ENCODE measurements at places on chromosomes 5 and 9.
A peak's percentile ranks its signal among the peaks of the same experiment; 100 is the strongest.

GRCh38 chr5:179224741-179225140, 120.5 kb downstream of the ADAMTS2 start:
- no peak for DNase-seq

- DNase-seq: no peak
Observed at GRCh38 chr9:88605512-88606362, 70.8 kb downstream of the NXNL2 start.

DNA sequence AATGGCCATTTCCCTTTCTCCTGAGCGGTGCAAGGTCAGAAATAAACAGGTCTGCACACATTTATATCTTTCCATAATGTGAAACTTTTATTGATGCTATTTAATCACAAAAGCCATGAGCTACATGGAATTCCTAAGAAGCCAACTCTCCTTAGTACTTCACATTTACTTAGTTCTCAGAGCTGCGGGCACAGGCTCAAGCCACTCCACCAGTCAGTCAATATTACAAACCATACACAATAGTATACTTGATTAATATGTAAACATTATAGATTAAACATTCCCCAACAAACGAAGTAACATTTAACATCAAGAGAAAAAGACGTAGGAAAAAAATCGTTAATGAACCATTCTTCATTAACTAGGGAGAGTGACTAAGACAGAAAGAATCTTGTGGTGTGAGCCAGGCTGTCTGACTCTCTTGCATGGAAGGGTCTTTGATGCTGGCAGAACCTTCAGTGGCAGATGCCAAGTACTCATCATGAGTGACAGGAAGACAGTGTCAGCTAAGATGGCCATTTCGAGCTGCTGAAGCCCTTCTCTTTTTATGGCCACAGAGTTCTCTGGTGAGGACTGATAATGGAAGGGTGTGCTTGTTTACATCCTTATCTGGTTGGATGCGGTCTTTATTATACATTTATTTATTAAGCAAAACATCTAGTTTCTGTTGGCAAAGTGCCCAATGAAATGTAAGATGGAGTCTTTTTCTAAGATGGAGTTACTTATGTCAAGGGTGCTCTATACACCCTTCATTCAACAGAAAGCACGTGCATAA, 115.5 kb upstream of the TUT7 start:
- no peak for DNase-seq

- DNase-seq: peak; percentile 89
Observed at GRCh38 chr9:113340011-113340699, at the start of gene WDR31. WDR31 (minus strand) TSS chr9:113340275; CDS start chr9:113332022, 8,253 bp downstream.

GRCh38 chr9:38339496-38339895, 53.0 kb upstream of the ALDH1B1 start:
- no peak for DNase-seq

DNA sequence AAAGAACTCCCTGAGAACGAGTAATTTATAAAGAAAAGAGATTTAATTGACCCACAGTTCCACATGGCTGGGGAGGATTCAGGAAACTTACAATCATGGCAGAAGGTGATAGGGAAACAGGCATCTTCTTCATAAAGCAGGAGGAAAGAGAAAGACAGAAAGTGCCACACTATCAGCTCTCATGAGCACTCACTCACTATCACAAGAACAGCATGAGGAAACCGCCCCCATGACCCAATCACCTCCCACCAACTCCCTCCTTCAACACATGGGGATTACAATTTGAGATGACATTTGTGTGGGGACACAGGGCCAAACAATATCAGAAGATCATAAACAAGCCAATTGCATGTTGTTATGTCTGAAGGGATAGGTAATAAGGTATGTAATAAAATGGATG, 935.9 kb upstream of the COX7C start:
- no peak for DNase-seq

DNA sequence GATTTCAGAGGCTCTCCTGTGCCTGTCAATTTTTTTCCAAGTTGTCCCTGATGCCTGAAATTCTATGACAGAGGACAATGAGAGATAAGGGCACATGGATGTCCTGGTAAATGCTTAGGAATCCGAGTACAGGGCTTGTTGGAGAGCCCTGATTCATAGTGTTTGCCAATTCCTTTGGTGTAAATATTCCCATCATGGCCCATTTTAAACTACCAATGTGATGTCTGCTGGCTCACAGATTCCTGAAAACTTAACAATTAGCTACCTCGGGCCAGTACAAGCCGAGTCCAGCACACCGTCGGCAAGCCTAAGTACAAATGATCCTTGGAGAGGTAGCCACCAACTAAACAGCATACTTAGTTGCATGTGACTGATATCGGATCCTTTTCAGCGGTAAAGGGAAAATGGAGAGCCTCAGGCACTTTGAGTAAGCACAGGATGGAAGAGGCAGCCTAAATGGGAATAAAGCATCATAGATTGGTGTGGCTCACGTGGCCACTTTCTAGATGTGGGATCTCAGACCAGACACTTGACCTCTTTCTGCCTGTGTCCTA, 3.6 kb downstream of the ITK start:
- DNase-seq: no peak

- no peak for DNase-seq
Observed at GRCh38 chr5:52727576-52727975, 60.1 kb upstream of the ITGA1 start.

DNA sequence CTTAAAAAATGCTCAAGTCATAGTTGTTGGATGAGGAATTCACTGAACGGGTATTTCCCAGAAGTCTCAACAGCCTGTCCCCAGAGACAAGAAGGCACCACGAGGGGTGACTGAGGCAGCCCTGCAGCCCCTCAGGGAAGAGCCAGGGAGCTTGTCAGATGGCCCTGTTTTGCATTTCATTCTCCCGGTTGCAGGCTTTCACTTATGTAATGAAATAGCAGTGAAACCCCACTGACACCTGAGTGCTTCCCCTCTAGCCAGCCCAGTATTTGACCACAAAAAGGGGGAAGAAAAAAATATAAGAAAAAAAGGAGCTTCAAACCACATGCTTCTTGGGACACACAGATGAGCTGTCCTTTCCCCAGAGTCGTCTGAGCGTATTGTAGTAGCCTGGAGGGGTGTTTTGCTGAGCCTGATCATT, 75.3 kb upstream of the IL12B start:
- no peak for DNase-seq

- no peak for DNase-seq
Observed at GRCh38 chr5:58983526-58984452, 400.9 kb downstream of the RAB3C start.

- no peak for DNase-seq
Observed at GRCh38 chr9:20307621-20308020, 314.7 kb downstream of the MLLT3 start.

GRCh38 chr5:111954516-111955395, 197.8 kb upstream of the NREP start:
- no peak for DNase-seq

DNA sequence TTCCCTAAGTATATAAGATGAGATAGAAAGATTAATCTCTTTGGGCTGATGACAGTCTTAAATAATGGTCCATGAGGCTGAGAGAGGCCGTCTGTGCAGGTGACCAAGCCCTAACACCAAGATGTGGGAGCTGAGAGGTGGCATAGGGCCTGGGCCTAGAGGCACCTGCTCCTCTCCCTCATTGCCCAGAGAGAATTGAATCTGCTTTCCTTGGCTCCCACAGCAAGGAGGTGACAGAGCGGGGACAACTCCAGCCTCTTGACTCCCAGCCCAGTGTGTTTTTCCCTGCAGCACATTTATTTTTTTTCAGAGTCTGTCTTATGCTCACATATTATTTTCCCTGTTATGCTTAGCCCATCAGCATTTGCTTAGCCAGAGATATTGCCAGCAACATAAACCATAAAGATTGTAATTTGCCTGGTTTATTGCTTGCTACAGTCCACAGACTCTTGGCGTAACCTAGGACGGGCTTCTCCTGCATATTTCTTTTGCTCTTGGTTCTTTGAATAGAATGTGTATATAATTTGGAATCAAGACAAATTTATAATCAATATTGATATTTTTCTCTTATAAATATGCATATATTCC, 105.6 kb downstream of the NTRK2 start:
- no peak for DNase-seq

DNA sequence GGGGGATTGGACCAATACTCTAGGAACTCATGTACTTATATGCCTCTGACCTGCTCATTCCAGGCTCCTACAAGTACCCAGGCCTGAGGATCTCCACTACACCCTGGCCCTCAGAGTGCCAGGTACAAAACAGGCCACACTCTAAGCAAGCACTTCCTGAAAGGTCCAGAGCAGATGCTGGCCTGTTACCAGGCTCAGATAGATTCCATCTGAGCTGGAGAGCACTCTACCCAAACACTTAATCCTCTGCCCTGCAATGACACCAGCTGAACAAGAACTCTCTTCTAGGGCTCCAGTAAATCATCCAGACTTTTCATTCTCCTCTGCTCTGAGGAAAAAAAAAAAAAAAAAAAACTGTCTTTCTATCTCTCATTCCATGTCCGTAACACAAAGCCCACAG, 2.9 kb downstream of the P4HA2 start:
- no peak for DNase-seq

GRCh38 chr5:161064297-161064696, 212.3 kb upstream of the ATP10B start:
- no peak for DNase-seq

DNA sequence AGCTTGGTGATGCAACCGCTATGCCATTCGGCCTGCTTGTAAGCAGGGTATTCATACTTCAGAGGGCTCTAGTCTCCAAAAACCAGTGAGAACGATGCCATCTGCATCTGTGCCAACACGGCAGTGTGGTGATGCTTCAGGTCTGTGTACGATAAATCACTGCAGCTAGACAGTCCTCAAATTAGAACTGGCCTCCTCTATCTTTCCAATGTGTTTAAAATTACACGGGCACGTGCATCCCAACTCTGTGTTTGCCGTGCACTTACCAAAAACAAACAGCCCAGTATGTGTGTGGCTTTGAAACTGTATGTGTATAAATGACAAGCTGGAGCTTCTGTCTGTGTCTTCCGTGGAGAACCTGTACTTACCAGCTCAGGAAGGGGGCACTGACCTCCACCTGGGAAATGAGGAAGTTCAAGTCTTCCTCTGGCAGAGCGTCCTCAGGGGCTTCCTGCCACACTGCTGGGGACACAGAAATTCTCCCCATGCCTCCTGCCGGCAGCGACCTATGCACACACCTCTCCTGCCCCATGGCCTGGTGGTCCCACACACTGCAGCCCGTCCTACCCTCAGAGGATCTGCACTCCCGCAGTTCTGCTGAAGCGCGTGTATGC, 12.3 kb downstream of the MED10 start:
- no peak for DNase-seq

- no peak for DNase-seq
Observed at GRCh38 chr9:129626625-129627284, 792 bp downstream of the NTMT1 start.

- DNase-seq: no peak
Observed at GRCh38 chr5:154038261-154038706, 426 bp downstream of the FAM114A2 start.

DNA sequence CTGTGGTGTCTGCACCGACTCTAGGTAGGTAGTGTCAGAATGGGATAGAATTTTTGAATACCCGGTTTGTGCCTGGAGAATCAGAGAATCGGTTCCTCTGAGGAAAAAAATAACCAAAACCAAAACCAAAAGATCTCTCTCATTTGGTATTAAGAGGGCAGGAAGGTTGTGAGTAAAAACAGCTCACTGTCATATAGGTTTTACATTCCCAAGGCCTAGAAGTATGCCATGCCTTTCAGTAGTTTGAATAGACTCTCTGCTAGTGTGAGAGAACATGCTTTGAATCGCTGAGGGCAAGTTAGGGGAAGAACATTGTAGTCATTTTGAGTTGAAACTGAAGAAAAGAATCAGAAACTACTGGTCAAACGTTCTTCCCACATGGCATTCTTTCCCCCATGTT, 411.4 kb upstream of the CD180 start:
- no peak for DNase-seq

DNA sequence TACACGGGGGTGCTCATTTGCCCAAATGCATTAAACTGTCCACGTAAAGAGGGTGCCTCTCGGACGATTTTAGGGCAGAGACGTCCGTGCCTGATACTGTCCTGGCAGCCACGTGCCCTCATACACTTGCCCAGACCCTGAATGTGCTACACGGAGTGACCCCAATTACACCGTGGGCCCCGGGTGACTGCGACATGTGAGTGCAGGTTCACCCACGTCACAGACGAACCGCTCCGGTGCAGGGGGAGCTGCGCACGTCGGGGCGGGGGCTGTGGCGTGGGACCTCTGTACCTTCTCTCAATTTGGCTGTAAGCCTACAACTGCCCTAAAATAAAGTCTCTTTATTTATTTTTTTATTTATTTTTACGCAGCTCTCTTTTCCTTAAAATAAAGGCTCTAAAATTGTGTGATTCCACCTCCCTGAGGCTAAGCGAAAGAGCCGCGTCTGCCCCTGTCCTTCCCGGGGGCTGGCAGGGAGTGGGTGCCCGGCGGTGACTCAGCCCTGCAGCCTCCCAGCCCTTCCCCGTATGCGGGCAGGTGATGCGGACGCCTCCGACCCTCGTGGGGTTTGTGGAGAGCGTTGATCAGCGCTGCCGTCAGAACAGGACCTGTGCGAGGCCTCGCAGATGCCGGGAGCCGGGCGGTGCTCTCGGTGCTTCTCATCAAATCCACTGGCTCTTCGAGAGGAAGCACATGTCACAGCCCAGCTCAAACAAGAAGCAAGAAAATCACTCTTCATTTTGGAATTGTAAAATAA, 9.2 kb upstream of the EGFL7 start:
- no peak for DNase-seq

DNA sequence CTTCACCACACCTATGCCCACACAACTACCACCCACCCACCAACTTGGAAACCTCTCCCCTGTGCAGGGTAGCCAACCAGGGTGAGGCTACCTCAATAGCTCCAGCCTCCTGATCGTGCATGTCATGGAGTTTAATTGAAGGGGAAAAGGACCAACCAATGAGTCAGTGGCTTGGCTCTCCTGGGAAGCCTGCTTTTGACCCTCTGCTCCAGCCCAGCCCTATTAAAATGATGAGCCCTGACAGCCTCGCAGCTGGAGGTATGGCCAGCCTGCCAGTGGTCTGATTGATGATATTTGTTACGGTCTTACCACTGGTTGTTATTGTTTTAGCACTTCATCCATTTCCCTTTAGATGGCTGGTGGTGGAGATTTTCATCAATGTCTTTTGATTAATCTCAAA, 280.4 kb downstream of the SH3GL2 start:
- no peak for DNase-seq

DNA sequence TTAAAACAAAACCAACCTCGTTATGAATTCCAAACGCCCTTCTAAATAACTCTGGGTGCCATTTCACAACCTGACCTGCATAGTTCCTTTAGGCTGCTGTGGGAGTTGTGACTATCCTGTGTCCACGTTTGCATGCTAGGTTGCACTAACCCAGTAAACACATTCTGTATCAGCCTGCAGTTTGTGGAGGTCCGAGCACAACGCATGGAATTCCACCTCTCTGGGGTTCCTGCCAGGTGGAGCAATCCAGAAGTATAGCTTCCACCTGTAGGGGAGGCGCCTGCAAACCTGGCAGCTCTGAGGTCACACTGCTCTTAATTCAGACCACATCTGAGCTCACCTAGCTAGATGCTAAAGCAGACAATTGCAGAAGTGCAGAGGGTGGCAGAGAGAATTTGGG, 57.2 kb downstream of the MARCHF3 start:
- no peak for DNase-seq
